ENCODE measurements at places on chromosomes 1 and 21.
A peak's percentile ranks its signal among the peaks of the same experiment; 100 is the strongest.

DNA sequence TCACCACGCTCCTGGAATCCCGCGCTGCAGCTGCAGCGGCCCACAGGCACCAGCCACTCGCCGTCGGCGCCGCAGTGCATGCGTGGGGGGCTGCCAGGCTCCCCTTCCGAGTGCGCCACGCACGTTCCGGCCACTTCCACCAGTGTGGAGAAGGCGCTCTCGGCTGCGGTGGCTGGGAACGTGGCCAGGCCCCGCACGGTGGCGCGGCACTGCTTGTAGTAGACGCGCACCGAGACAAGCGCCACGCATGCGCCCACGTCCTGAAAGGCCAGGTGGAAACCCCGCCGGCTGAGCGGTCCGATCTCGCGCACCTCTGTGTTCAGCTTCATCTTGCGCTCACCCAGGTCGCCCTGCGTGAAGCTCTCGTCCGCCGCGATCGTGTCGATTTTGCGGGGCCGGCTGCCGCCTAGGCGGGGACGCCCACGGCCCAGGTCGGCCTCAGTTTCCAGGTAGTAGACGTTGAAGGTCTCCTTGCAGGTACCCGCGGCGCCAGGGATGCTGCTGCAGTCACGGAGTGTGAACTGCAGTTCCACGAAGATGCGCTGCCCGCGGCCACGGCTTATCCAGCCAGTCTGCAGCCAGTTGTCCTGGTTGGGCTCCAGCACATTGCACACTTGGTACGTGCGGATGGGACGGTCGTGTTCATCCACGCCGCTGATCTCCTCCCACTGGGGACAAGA lies 3.4 kb downstream of the EPHA10 start:
- no peak for DNase-seq

DNA sequence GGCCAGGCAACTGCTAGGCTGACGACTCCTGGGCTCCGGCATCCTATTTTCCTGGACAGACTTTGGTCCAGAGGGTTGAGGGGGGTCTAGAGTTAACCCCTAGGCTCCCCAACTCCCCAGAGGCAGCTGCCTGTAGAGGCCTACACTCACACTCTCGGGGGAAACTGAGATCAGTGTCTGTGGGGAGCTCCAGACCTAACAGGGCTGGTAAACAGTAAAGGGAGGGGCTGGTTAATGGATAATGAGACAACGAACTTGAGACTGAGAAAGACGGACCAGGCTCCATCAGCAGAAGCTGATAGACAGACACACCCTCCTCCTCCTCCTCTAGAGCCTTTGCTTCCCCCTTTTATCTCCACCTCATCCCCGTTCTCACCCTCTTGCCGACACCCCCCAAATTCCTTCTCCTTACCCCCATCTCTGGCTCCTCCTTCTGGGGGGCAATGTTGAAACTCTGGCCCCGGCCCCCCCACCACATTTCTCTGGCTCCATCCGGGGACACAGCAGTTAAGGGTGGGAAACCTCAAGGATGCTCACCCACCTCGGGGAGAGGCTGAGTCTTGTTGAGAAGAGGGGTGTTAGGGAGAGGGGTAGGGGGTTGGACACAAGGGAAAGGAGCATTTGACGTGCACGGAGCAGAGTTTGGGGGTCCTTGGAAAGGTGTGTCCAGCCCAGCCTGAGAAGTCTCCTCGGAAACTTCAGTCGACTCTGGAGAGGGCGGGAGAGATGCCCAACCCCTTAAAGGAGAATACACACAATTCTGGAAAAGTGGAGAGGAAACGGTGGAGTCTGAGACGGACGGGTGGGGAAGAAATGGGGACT lies at the start of gene MTMR11:
Gene MTMR11, minus strand, starts transcription at position 710 of the 822 bp plus-strand sequence. Its CDS starts 232 bp downstream, at position 478.
- no peak for DNase-seq

- peak; percentile 21 for DNase-seq
Observed at GRCh38 chr1:168084396-168085231, 52.1 kb downstream of the GPR161 start.

GRCh38 chr1:91732291-91733107 lies 153.5 kb downstream of the TGFBR3 start:
- no peak for DNase-seq

GRCh38 chr1:30692948-30693301 lies 30.5 kb downstream of the MATN1 start:
- no peak for DNase-seq

- no peak for DNase-seq
Observed at GRCh38 chr1:231613419-231614349, 12.9 kb upstream of the DISC1 start.

- DNase-seq = no peak
Observed at GRCh38 chr1:9071554-9072235, 2.3 kb upstream of the SLC2A5 start.

- no peak for DNase-seq
Observed at GRCh38 chr1:8938232-8938999, 7.3 kb upstream of the CA6 start.

DNA sequence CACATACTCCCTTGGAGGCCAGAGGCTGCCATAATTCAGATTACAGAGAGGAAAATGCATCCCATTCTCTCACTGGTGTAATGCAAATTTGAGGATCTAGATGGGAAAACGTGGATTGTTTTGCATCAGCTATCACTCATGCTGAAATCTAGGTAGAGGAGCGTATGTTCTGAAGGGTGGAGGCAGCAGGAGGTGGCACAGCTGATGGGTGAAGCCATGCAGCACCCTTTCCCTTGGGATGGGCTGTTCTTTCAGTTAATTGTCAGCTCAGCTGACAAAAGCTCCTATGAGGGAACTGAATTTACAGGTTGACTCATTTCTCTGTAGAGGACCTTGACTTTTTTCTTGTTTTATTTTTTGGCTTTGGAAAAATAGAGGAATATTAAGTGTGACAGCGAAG lies 41.8 kb downstream of the CAMTA1 start:
- no peak for DNase-seq

DNA sequence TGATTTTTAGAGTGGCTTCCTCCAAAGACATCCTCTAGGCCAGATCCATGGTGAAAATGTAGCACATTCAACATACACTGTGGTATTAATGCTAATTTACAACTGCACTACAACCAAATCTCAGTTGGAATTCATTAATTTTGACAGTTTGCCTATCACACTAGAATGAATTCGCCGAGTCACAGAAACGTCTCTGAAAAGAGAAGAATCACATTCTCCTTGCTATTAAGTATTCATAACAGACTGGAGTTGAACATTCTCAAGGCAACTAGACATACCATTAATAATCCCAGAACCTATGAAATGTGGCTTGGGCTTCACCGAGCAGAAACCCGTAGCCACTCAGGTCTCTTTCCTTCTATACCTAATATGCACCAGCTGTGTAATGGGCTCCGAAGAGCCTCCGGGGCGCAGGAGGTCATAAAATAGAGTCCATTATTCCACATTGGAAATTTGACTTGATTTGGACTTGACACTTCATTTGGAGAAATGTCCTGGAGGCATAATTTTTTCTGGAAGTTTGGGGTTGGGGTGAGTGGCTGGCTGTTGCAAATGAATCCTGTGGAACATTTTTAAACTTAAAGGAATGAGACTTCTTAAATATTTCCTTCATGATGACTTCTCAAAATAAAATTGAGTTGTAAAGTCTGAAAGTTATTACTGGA lies 117.1 kb downstream of the DSCAM start:
- DNase-seq = no peak

DNA sequence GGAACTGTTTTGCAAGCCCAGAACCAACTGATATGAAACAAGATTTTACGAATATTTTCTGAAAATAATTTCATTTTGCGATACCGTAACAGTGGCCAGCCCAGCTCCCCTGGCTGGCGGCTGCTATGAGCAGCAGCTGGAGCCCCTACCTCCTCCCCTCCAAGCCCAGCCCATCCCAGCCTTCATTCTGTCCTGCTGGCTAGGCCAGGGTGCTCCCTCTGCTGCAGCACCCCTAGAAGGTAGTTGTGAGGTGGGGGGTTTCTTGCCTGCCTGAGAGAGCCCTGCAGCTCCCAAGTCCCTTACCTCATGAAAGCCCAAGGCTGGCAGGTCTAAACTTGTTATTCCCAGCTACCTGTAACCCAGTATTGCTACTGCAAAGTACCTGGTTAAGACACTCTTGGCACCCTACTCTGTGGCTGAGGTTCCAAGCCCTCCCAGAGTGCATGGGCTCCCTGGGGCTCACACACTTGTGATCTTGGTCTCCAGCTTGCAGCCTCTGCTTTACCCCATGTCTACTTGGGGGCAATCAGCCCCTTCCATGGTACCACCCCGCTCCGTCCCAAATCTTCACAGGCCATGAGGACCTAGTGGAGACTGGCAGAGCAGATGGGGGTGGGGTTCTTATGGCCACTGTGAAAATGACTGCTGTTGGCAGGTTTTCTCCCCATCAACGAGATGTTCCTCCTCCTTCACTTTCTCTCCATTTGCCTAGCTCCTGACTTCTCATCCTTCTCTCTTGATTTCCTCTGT lies 239.8 kb downstream of the TRABD2B start:
- no peak for DNase-seq

DNA sequence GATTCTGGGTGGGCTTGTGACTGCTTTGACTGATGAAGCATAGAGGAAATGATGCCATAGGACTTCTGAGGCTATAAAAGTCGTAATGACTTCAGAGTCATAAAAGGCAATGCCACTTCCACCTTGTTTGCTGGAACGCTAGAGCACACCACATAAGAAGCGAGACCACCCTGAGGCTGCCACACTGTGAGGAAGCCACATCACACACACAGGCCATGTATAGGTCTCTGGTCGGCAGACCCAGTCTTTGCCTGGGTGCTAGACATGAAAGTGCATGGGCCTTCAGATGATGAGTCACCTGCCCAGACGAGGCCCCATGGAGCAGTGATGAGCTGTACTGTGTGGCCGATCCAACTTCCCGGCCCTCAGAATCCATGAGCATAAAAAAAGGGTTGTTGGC lies 14.2 kb upstream of the KANK4 start:
- no peak for DNase-seq

GRCh38 chr1:194295685-194296084 lies 1109.3 kb upstream of the B3GALT2 start:
- DNase-seq = peak; percentile 64

GRCh38 chr1:84947536-84948410 lies 49.1 kb downstream of the MCOLN2 start:
- no peak for DNase-seq

DNA sequence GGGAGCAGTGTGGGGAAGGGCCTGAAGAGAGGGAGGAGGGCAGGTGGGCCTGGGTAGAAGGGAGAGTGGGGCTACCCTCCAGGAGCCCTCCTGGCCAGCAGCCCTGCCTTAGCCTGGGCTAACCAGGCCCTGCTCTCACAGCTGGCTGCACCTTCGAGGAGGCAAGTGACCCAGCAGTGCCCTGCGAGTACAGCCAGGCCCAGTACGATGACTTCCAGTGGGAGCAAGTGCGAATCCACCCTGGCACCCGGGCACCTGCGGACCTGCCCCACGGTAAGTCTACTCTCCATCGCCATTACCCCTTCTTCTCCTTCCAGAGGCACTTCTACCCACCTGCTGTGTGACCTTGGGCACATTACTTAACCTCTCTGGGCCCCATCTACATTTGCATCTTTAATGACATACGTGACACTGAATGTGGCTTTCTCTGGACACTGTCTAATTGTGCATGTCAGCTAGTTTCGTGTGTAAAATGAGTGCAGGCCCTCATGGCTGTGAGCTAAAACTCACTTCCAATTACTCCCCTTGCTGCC lies 18.9 kb downstream of the PTPRU start:
- DNase-seq = no peak

DNA sequence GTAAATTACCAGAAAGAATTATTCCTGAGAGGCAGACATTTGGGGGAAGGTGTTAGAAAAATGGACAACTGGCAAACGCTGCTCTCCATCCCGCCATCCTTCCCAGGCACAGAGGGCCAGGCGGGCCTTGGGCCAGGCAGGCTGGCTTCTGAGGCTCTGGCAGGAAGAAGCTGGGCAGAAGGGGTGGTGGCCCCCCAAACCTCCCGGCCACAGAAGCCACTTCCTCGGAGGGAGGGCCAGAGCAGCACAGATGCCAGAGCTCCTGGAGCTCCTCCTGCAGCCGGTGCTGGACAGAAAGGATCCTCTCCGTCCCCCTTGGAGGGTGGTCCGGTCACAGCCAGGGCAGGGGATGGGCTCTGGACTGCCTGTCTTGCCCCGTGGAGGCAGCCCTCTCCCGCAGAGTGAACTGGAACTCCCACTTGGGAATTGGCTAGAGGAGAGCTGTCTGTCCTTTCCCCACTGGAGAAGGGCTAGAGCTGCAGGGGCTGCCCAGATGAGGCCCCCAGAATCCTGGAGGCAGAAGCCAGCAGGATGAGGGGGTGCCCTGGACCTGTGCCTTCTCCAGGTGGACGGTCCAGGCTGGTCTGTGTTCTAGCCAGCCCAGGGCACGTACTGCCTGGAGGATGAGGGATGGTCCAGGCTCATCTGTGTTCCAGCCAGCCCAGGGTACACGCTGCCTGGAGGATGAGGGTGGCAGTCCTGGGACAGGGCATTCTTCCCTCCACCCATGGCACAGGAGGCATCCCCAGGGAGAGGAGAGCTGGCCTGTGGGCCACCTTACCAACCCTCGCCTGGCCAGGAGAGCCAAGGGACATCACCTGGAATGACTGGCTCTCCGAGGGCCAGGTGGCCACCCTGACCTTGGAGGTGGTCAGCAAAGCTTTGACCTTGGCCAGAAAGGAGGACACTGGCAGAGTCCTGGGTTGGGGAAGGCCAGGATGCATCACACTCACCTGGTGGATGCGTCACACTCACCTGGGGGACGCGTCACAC lies 47.4 kb upstream of the ACTRT2 start:
- no peak for DNase-seq

DNA sequence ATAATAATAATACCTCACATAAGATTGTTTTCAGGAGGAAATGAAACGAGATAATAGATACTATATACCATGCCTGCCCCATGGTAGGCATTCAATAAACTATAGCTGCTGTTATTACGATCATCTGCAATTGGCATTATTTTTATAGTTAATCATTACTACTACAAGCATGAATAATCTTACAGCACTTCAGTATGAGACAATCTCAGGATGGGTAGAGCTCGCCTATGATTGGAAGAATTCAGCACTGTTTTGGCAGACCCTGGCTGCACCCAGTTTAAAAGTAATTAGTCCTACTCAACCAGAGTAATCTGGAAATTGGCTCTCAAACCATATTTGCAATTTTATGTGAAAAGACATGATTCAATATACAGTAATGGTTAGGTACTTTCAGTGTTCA lies 105.0 kb upstream of the DPYD start:
- DNase-seq = no peak

DNA sequence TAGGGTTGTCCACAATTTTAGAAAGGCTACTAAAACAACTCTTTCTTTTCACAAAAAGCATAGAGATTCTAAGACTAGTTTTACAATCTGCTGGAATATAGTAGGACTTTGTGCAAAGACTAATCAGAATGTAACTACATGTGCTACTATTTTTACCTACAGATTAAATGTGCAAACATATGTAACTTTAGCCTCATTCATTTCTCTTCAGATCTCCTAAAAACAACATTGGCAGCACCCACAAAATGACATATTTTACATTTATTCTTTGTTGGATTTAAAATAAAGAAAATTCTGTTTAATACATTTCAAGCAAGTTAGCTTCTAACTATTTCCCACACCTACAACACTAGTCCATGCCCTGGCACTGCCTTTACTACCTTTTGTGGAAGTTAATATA lies 292.2 kb downstream of the AKT3 start:
- no peak for DNase-seq

GRCh38 chr1:196651079-196651478 lies 764 bp upstream of the CFH start:
- no peak for DNase-seq

- no peak for DNase-seq
Observed at GRCh38 chr1:195071461-195071860, 1536.8 kb downstream of the KCNT2 start.

Data from NCI-H1048 (cell line).